Myocyte (in vitro differentiated cells): ENCODE measurements at places on chromosomes 6 and 20. TPM values are rescaled to one million over a fixed set of nuclear protein-coding genes. Genes with fewer than 3 reads are reported as not detected.

RAB44 gene
- not detected in 2 replicates for total RNA-seq

DAAM2 gene
- 20.1 and 25.0 TPM in 2 replicates for total RNA-seq

OR2J3 gene
- not detected in 2 replicates for total RNA-seq

GPANK1 gene
- total RNA-seq: 8.6 and 12.9 TPM in 2 replicates

FABP7 gene
- not detected in 2 replicates for total RNA-seq

SIRPB1 gene
- total RNA-seq: 0.19 TPM in 1 of 2 replicates, not detected in the other

TMC2 gene
- not detected in 2 replicates for total RNA-seq

ABHD16B gene
- total RNA-seq: not detected in 2 replicates

CUL7 gene
- 54.1 and 58.1 TPM in 2 replicates for total RNA-seq

DNA sequence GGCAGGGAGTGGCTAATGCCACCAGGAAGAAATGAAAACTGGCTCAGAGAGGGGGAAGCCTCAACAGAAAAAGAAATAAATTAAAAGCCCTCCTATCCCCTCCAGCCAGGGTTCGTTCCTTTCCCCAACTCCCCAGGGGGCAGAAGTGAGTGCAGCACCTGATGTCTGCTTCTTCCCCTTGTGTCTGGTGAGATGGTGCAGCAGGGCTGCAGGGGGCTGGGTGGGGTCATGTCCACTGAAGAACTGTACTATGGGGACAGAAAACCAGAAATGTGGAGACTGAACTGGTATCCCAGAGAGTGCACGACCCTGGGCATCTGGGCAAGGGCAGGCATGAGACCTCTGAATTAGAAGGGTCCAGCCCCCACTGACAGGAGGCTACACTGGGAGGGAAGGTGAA is 4.0 kb downstream of the EGFL8 start:
- no peak for DNase-seq

DNA sequence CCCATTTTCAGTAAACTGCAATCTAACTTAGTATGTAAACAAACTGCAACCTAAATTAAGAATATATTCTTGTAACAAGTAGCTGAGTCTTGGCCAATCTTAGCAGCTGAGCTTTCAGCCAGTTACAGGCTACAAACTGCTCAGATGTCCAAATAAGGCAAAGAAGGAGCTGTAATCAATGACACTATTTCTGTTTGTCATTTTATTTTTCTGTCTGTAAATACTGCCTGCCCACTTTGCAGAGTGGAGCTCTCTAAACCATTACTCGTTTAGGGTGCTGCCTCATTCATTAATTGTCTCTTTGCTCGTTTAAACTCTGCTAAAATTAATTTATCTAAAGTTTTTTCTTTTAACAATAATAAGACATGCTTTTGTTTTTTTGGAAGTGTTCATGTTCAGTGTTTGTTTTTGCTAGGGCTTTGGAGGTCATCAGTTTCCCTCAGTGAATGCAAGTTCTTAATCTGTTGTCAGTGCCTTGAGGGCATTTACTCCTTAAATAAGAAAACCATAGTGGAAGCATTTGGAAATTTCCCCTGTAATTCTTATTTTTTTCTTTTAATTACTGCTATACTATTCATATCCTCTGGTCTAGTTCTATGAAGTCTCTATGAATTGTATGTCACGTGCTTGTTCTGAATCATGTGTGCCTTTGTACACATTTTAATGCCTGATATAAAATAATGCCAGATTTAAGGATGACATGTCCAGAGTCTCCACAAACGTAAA is 3.6 kb upstream of the PRL start:
- DNase-seq: no peak

DNA sequence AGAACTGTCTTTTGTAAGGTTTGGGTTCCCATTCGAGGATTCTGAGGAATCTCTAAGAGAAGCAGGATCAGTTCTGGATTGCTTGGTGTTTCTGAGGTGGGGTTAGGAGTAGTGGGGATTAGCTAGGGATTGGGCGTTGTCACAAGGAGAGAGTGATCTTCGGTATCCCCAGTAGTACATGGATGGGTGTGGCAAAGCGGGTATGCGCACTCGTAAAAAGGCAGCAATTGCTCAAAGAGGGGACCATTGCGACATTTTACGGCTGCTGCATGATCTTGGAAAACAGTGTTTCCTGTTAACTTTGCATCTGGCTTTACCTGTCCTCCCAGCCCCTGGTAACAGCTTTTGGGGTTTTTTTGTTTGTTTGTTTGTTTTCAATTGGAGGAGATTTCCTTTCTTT is 9.7 kb upstream of the ZSCAN9 start:
- no peak for DNase-seq

DNA sequence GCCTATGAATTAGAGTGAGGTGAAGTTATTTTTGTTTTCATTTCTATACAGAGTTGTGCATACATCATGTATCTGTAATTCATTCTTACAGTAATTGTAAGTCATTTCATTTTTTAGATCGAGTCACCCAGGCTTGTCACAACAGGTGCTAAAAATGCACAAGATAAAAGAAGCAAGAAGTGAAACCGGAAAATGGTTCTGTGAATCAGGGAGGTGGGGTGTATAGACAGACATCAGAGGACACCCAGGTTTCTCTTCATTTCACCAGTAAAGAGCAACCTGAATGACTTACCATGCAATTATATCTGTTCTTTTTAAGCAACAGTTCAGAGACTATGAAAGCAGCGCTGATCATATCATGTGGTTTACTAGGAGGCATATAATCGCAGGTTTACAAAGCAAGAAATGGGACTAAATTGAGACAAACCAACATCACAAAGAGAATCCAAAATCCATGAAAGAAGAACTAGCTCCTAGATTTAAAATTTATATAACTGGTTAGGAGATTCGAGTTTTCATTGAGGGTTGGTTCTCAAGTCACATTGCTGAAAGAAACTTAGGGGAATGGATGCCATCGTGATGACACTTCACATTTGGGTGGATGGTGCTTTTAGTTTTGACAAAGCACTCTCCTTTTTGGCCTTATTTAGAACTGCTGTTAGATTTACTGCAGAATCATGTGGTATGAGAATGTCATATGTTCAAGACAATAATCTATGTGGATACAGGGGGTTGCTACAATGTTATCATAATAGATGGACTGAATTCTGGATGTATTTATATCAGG is 27.9 kb upstream of the TBC1D7 start:
- peak; percentile 22 for DNase-seq

- DNase-seq: peak; percentile 93
Measured at GRCh38 chr6:45445749-45446549, 68.2 kb upstream of the SUPT3H start.

DNA sequence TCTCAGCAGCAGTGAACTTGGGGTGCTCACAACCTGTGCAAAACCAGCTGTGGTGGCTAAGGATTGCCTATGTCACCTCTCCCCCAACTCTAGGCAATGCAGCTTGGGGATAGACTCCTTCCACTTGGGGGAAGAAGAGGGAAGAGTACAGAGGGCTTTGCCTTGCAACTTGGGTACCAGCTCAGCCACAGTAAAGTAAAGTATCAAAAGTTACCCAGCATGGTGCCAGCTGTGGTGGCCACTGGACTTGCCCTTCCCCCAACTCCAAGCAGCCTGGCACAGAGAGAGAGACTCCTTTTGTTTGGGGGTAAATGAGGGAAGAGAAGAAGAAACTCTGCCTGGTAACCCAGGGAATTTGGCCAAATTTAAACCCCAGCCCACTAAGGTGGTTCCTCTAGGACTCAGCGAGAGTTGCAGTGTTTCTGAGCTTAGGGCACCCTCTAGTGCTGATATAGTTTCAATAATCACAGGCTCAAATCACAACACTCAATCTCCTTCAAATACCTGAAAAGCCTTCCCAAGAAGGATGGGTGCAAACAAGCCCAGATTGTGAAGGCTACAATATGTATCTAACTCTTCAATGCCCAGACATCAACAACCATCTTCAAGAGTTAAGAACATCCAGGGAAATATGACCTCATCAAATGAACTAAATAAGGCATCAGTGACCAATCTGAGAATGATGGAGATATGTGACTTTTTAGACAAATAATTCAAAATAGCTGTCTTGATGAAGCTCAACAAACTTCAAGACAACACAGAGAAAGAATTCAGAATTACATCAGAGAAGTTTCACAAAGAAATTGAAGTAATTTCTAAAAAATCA is 7.6 kb upstream of the DEFB129 start:
- DNase-seq: peak; percentile 21

DNA sequence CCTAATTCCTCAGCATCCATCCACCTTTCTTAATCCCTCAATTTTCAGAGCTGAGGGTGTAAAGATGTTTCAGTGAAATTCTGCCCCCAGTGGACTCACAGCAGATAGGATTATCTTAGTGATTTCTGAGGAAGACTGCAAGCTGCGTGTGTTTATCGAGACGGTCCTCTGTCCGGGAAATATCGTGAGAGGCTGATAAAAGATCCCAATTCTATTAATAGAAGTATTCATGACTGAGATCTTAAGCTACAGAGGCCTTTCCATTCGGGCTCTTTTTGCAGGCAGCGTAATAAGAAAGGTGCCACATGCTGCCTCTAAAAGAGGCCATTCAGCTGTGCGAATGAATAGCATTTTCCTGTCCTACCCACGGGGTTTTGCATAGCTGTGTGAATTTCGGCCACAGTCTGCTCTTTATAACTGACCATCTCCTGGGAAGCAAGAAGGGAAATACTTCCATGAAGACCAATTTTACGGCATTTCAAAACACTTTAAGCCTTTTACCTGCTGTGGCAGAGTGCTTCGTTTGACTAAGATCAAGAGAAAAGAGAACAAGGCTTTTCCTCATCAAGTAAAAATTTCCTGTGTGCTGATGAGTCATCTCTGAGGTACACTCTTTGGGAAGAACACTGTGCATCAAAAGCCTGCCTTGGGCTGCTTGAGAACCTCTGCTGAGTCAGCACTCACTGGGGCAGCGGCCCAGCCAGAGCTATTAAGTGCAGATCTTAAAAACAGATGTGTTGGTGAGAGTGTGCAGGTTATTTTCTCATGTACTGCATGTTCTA is 208.8 kb downstream of the ARHGAP18 start:
- peak; percentile 83 for DNase-seq

DNA sequence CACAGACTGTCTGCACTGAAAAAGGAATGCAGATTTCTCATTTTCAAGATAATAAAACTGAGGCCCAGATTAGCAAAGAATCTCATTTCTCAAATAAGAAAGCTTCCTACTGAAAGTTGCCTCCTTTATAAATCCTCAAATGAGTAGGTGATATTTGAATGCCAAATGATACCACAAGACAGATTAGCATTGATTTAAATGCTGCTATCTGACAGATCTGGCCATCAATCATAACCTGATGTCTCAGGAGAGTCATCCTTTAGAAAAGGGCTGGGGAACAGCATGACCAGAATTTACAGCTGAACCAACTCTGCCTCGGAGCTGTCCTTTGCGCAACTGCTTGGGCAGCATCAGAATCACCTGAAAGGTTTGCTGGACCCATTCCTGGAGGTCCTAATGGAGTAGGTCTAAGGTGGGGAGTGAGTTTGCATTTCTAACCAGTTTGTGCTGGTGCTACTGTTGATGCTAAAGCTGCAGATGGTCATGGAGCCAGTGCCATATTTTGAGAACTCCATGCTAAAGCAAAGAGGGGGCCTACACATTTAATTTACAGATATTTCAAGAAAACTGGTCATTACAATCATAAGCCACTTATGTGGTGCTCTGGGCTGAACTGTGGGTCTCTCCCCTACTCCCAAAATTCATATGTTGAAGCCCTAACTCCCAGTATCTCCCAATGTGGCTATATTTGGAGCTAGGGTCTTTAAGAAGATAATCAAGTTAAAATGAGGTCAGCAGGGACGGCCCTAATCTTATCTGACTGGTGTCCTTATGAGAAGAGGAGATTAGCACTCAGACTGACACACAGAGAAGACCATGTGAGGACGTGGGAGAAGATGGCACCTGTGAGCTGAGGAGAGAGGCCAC is 295.5 kb upstream of the JARID2 start:
- DNase-seq: no peak

DNA sequence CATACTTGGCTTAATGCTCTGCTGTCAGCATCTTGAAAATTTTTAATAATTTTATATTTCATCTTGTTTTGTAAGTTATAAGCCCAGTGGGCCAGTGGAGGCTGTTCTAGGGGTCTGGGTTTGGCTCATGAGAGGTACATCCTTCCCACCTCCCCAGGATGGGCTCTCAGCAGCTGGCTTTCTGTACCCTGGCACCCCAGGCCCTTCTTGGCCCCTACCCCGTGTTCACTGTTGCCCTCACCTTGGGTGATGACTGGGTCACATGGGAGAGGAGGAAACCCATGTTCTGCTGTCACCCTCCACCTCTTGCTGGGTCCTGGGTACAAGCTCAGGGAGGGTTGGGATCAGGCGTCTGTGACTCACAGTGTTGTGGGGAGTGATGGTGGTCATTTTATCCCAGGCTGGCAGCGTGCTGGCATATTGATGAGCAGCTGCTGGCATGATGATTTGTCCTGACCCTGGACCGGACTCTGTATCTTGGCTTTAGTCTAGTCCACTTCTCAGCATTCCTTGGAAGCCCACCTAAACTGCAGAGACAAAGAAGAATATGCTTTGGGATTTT is 34.6 kb downstream of the SLC16A10 start:
- DNase-seq: peak; percentile 84

GRCh38 chr6:13992417-13993055 is 67.8 kb downstream of the RNF182 start:
- peak; percentile 18 for DNase-seq

DNA sequence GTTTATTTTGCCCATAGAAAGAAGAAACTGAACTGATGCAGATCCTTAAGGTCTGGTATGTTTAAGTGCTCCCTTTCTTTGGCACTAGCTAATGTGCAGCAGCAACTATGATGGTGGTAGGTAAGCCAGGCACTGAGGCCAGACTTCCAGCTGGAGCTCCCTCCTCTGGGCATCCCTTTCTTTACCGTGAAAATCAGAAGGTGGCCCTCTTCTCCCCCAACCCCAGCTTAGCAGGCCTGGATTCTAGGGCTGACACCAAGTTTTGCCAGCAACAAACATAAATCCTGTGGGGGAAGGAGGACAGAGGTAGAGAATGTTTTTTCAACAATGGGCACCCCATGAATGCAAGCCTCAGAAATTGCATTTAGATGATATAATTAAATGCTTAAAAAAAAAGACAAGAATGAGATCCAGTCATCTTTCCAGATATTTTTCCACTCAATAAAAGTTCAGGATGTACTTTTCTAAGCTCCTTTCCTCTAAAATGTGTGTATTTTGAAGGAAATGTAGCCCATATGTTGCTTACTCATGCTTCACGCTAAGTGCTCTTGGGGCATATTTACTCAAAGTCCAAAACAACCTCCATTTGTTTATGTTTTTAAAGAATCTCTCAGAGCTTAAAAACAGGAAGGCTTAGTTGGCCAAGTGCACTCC is 123.9 kb upstream of the NXT1 start:
- DNase-seq: no peak

- DNase-seq: no peak
Measured at GRCh38 chr6:13358511-13358910, 30.2 kb upstream of the TBC1D7 start.

GRCh38 chr6:33967265-33967767 is 163.5 kb upstream of the MLN start:
- peak; percentile 27 for DNase-seq

DNA sequence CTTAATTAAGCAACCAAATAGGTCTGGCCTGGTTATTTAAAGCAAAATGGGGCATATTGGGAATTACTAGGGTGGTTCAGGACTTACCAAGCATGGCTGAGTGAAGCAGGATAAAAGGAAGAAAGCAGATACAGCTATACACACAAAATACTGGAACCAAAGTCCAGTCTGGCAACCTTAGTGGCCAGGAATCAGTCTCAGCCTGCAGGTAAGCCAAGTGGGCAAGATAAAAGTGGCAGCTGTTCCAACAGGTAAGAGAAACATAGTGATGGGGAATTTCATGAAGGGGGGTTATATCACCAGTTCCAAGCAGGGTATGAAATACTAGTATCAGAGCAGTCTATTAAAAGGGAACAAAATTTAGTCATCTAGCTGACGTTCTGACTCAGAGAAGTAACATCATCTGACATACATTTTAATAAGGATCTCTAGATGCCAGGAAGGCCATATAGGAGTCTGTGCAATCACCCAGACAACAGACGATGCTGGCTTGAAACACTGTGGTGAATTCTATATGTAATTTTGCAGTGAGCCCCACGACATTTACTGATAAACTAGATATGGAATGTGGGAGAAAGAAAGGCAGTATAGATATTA is 292.1 kb upstream of the HSF2 start:
- no peak for DNase-seq
